ENCODE measurements at places on chromosomes 13 and 19.
A peak's percentile ranks its signal among the peaks of the same experiment; 100 is the strongest.

DNA sequence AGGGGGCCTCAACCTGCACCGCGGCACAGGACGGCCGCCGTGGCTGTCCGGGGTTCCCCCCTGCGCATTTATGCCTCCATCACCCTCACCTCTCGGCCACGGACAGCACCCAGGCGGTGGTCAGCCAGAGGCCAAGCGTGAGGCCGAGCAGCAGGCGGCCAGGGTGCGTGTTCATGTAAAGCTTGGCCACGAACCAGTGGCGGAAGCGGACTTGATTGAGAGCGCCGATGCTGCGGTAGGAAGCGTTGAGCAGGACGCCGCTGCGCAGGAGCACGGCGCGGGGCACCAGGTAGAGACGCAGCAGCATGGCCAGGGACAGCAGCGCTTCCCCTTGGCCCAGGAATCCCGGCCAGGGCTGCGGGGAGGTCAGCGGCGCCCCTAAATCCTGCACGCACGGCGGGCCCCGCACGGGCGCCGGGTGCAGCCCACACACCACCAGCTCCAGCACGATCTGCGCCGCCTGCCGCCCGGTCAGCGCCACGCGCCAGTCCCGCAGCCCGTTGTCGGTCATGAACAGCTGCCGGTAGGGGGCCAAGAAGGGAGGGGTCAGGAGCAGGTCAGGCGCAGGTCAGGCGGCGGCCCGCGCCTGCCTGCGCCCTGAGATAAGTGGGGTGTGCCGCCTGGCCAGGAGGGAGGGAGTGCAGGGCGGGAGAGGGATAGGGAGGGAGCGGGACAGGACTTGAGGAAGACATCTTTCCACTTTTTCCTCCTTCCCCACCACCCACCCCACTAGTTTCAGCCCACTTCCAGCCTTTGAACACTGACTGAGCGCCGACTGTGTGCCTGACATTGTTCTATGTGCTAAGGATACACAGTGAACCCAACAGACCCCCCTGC is 6.5 kb downstream of the KCNN4 start:
- no peak for DNase-seq

DNA sequence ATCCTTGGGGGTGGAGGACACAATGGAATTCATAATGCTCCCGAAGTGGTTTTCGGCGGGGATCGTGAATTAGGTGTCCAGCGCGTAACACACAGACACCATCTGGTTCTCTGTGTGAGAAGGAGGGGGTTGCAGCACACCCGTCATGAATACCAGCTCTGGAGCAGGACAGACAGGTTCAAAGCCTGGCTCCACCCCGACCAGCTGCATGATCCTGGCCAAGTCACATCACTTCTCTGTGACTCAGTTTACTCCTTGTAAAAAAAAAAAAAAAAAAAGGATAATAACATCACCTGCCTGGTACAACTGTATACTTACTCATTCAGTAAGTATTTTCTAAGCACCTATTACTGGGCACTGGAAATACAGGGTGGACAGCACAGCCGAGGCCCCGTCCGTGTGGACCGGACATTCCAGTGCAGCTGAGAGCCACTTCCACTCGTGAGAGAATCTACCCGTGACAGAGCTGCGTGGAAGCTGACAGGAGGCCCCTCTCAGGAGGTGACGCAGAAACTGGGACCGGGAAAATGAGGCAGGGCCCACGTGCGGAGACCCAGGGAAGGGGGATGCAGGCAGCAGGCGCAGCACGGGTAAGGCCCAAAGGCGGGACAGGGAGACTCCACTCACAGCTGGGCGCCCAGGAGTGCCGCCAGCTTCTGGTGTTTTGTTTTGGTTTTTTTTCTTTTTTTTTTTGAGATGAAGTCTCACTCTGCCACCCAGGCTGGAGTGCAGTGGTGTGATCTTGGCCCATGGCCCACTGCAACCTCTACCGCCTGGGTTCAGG is 12.0 kb downstream of the RDH13 start:
- DNase-seq, result no peak

DNA sequence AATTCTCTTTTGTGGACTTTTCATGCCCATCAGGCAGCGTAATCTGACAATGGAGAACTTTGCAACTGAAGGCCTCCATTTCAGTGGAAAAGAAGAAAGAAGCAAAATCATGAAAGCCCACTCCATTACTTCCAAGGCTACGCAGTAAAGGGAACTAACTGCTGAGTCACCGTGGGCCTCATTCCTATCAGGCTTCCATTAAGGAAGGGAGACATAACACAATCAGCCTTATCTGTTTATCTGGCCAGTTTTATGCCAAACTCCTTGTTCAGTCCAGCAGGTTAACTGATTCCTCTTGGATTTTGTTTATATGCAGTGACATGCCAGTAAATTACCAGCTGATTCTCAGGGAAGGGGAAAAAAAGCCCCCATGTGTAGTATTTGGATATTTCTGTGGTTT is 56.8 kb upstream of the KATNAL1 start:
- no peak for DNase-seq

DNA sequence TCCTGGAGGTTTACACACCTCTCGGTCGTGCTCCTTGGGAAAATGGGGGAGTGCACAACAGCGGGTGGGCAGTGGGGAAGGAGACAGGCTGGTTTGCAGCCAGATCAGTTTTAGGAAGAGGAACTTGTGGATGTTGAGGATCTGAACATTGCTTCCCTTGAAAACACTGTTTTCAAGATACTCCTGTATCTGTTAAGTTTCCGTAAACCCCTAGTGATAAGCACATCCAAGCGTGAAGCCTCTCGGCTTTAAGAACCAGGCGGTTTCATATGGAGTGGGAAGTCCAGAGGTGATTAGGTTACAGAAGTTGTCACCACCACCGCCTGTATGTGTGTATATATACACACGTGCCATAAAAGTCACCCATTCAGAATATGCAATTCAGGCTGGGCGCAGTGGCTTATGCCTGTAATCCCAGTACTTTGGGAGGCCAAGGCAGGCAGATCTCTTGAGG is 47.4 kb downstream of the SIPA1L3 start:
- DNase-seq, result no peak

DNA sequence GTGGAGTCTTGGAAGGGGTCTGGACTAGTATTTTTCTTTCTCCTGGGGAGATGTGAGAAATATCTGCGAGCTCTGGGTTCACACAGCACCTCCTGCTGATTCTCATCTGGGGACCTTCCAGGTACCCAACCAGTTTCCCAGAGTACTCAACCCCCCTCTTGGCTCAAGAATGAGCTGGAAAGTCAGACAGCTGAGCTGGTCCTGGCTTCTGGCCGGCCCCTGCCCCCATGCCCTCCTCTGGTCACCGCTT is 2.2 kb upstream of the PDE4A start:
- no peak for DNase-seq

DNA sequence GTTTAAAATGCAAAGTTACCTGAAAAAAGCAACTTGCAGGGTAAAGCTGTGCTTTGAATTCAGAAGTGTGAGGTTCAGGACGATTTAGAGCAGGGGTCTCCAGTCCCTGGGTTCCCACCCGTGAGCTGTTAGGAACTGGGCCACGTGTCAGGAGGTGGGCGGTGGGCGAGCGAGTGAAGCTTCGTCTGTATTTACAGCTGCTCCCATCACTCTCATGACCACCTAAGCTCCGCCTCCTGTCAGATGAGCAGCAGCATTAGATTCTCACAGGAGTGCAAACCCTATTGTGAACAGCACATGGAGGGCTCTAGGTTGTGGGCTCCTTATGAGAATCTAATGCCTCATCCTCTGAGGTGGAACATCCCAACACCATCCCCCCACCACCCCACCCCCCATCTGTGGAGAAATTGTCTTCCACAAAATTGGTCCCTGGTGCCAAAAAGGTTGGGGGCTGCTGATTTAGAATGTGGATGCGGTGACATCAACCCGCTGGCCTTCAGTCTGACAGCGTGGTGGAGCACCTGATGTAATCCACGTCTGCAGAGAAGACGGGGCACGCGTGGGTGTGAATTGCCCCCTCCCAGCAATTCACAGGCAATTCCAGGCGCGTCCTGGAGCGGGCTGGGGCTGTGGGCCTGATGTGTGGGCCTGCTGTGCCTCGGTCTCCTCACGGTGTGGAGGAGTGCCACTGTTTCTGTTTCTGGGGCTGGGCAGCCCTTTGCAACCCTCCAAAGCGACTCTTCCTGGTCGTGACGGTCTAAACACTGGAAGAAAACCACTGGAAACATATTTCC is 214.0 kb upstream of the SOX1 start:
- DNase-seq, result no peak

DNA sequence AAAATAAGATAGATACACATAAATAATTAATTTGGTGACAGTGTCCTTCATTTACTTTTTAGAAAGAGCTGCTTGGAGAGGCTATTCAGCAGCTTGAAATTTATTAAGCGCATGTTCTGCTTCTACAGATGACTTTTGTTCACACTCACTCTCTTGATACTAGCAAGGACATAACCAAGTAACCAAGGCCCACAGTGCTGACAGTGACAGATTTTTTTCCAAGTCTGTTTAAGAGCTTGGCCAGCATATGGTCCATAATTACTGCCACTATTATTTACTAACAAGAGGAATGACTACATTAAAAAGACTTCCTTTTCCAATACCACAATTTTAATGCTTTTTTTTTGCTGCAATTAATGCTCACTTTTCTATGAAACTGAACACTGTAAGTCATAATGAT is 673.7 kb upstream of the MIR17HG start:
- DNase-seq, result no peak

- no peak for DNase-seq
Observed at GRCh38 chr13:20713014-20713376, 9.5 kb downstream of the IL17D start.

GRCh38 chr19:33471111-33471996 is 50.2 kb downstream of the PEPD start:
- DNase-seq, result no peak

DNA sequence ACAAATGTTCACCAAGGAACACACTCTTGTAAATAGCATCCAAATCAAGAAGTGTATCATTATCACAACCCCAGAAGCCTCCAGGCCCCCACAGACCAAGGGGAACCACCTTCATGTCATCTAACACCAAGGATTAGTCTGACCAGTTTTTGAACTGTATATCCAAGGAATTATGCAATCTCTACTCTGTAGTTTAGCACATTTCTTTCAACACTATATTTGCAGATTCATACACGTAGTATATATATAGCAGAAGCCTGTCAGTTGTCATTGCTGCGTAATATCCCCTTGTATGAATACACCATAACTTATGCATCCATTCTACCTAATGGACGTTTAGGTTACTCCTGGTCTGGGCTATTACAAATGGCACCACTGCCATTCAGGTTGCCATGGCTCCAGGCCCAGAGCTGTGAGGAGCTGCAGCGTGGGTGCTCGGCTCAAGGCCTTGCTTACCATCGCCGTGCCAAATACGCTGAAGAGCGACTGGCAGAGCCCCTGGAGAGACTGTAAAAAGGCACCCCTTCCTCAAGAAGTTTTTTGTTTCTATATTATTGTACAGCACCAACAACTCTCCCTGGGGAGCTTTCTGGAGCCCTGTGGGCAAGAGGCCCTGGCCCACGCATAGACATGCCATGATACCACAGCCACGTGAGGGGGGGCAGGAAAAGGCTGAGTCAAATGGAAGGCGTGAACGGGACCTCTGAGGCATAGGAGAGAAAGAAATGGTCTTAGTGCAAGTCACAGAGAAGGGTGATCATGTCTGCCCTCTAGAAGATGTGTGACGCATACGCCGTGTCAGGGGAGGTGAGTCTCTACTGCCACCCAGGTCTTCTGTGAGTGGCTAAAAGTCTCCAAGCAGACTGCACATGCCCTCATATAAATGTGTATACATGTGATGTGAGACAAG is 10.8 kb downstream of the LATS2 start:
- DNase-seq, result no peak

GRCh38 chr13:40776681-40777165 is 5.7 kb upstream of the MRPS31 start:
- peak; percentile 39 for DNase-seq

DNA sequence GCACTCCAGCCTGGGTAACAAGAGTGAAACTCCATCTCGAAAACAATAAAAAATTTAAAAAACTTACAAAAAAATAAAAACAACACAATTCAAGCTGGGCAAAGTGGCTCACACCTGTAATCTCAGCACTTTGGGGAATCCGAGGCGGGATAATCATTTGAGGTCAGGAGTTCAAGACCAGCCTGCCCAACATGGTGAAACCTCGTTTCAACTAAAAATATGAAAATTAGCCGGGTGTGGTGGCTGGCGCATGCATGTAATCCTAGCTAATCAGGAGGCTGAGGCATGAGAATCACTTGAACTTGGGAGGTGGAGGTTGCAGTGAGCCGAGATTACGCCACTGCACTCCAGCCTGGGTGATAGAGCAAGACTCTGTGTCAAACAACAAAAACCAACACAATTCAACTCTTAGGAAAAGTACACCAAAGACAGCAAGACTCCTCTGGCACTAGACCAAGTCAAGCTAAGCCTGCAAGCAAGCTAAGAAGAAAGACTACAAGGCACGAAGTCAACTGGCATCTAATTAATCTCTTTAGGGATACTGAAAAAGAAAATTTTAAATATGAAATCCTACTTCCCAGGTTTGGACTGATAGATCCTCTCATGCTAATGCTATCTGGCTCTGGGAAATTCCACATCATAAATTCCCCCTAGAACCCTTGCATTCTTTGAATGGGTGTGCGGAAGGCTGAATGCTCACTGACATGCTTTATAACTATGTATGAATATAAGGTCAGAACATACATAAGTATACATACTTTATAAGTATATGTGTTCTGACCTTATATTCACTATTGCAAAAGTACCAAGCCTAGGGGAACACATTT is 7.9 kb downstream of the PBX4 start:
- DNase-seq, result no peak

- no peak for DNase-seq
Observed at GRCh38 chr19:43610493-43610892, 1.4 kb upstream of the SRRM5 start.

- DNase-seq, result no peak
Observed at GRCh38 chr13:43295321-43295720, 271.9 kb downstream of the DNAJC15 start.

- DNase-seq, result no peak
Observed at GRCh38 chr19:56764196-56764695, 76.3 kb downstream of the PEG3 start.

DNA sequence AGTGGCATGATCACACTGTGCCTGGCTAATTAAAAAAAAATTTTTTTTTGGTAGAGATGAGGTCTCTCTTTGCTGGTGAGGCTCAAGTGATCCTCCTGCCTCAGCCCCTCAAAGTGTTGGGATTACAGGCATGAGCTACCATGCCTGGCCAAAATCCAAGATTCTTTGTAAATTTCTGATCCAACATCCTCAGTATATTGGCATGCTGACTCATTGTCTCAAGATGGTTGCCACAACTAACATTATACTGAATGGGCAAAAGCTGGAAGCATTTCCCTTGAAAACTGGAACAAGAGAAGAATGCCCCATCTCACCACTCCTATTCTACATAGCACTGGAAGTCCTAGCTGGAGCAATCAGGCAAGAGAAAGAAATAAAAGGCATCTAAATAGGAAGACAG is 100.0 kb downstream of the KLF5 start:
- DNase-seq, result no peak

DNA sequence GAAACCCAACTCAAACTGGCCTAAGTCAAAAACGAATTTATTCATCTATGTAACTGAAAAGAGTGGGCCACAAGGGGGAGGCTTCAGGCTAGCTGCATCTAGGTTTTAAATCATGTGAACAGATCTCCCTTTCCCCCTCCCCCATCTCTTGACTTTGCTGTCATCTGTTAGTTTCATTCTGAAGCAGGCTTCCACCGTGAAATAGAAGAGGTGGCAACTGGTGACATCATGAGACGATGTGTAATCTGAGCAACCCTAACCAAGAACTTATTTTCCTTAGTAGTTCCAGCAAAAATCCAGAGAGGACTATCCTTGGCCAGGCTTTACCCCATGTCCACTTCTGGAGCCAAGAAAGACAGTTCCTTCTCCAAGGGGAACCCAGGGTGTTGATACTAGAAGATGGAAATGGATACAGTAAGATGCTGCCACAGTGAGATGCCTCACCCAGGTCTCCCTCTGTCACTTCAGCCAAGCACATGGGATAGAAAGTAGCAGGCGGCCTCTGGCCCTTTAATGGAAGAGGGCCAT is 9.4 kb downstream of the SAMD4B start:
- peak; percentile 61 for DNase-seq

All from stimulated activated CD4-positive, alpha-beta T cell treated with anti-CD3 and anti-CD28 coated beads, Interleukin-4, amount 100 ng/mL, for 48 hours (primary cell).